ENCODE measurements at places on chromosomes 6 and 20.
A peak's percentile ranks its signal among the peaks of the same experiment; 100 is the strongest.

DNA sequence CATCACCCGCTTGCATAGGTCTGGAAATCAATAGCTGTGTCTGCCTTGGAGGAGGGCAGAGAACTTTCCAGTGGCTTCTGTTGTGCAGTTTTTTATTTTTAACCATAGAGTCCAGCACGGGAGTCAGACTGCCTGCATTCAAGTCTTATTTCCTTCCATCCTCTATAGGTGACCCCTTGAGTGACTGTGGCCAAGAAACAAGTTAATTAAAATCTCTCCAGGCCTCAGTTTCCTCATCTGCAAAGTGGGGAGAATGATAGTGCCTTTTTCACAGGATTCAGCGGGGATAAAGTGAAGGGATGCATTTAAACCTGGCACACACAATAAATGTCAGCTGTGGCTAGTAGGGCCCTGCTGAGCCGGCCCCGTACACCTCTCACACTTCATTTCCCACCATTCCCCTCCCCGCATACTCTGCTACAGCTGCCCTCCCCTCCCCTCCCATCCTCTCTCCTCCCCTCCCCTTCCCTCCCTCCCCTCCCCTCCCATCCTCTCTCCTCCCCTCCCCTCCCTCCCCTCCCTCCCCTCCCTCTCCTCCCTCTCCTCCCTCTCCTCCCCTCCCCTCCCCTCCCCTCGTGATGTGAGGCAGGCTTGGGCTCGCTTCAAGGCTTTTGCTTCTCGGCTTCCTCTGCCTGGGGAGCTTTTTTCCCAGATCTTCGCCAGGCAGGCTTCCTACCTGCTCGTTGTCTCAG is 150.5 kb downstream of the TFAP2C start:
- DNase-seq: no peak

DNA sequence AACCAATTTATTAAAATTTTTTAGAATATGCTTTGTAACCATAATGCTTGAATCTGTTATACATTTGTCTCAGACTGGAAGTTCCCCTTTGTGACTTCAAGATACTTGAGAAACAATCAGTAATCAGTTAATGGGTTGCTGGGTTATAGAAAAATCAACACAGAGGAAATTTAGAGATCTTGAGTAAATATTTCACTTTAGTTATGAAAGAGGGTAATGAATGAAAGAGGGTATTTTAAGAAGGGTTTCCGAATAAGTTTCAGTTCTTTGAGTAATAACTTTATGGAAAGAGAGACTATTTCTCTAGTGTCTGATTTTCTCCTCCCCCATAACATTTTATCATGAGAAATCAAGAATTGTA is 21.4 kb downstream of the ZFAND3 start:
- DNase-seq: no peak

DNA sequence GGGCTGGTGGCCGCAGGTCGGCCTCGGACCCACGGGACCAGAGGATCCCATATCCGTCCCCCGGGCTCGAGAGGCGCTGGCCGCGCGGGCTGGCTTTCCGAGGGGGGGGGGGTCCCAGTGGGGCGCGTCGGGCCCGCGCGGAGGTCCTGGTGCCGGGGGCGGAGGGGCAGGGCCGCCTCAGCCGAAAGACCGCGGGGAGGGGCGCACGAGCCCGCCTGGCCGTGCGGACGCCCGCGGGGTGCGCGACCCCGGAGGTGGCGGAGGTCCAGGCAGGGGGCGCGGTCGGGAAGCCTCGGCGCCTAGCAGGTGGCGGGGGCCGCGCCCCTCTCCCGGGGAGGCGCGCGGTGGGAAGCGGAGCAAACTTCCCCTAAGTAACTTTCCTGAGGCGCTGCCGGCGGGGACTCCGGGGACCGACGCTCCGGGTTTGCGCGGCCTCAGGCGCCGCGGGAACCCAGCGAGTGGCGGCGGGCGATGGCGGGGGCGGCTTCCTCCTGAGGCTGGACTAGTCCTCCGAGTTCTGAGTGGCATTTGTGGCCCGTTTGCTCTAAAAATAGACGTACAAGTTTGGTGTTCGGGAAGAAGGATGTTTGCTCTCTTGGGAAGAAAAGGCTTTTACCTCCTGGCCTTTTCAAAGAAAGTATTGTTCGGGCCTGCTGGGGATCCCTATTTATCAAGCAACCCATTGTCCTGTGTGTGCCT is 26.5 kb upstream of the BTBD3 start:
- peak; percentile 14 for DNase-seq

DNA sequence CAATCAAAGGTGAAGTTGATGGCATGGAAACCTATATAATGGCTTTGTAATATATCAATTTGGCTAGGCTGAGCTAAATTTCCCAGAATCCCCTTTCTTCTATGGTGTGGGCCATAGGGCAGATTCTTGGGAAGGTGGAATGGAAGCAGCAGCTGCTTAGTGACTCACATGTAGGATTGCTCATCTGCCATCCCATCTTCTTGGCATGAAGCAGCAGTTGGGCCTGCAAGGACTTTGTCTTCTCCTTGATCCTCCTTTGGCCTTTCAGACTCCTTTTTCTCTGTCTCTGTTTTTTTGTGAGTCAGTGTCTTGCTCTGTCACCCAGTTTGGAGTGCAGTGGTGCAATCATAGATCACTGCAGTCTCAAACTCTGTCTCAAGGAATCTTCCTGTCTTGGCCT is 52.6 kb upstream of the CEP162 start:
- no peak for DNase-seq

DNA sequence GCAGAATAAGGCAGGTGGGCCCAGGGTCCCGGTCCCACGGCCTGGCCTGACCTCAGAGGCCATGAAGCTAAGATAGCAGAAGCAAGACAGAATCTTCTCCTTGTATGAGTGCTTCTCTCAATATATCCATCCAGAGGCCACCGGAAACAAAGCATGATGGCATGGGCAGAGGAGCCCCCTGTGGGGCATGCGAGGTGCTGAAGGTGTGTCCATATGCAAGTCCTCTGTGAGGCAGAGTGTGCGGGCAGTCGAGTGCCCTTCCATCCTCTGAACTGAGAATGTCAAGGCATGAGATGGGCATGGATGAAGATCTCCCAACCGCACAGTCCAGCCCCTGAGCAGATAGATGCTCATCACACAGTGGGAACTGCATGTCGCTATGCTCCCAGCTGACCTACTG is 9.8 kb upstream of the GGTLC1 start:
- DNase-seq: no peak

DNA sequence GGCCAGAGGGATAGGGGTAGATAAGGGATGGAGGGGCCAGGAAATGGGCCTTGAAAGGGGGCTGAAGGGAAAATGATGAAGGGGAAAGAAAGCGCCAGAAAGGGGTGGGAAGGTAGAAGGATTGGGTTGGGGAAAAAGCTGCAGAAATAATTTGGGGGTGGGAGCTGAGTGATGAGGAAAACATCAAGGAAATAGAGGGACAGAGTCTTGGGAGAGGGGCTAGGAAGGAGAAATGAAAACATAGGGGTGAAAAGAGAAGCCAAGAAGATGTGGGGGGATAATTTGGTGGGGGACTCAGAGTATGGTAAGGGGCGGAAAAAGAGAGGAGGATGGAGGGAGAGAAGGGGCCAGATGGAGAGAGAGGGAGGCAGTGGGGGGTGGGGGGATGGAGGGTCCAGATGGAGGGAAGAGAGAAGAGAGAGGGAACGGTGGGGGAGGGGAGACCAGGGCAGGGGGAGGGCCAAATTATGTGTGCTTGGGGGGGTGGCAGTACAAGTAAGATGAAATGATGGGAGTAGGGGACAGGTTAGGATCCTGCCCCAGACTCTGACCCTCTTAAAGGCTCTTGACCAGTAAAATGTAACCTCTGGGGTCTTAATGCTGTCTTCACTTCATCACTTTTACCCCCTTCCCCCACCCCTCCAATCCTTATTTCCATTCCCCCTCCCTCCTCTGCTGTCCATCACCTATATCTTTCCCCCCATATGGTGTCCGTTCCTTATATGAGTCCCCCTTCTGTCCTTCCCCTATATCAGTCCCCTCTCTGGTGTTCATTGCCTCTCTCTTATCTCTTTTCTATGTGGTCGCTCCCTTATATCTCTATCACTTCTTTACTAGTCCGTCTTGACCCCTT is 852 bp downstream of the SYNGAP1 start:
- no peak for DNase-seq

GRCh38 chr20:10595985-10596384 is 77.8 kb downstream of the JAG1 start:
- DNase-seq: no peak

GRCh38 chr20:37523911-37524700 is 3.1 kb downstream of the NNAT start:
- DNase-seq: no peak

DNA sequence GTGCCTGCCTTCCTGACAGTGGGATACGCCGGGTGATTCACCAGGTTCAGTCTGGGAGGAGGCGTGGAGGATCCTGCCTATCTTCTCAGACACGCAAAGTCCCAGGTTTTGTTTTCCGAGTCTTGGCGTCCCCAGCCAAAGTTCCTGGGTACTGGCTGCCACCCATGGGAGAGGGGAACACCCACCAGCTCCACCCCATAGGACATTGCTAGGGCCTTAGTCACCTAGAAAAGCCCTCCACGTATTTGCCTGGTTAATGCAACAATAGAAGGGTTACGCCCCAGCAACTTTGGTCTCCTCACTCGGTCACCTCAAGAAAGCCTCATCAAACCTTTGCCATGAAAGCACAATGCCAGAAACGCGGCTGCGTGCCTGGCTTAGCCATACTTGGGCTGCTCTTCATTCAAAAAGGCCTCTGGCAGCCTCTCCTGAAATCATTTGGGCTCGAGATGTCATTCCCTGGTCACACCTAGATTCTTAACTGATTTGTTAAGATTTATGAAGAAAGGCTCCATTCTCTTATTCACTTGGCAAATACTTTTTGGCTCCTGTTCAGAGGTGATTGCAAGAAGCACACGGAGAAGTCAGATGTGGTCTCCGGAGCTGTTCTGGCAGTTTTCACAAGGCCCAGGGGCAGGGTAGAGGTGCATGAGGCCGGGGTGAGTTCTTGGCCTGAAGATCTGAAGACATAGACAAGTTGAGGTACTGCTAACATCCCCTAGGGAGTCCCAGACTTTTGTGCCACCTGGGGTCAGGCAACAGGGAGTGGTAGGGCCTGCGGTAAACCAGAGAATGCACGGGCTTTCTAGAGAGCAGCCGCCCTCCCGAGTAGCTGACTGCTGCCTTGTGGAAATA is 35.5 kb upstream of the ZNF133 start:
- no peak for DNase-seq

- DNase-seq: no peak
Measured at GRCh38 chr20:34268851-34269636, 27.8 kb downstream of the ASIP start.

DNA sequence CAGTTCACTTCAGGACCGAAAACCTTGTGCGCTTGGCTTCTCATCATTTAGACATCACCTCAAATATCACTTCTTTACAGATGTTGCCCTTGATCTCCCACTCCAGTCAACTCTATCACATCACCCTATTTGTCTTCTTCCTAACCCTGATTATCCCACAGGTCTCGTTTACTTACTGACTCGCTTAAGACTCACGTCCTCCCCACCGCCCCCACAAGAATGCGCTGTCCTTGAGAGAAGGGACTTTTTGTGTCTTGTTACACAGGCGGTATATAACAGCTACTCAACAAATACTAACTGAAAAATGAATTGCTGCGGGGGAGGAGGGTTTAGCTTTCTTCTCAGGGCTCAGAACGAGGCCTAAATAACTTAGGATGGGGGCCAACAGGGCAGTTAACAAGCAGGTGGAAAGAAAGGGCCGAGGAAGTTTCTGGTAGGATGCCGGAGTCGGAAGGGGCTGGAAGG is 527 bp downstream of the TOMM34 start:
- peak; percentile 37 for DNase-seq

GRCh38 chr6:127205036-127205435 is 61.6 kb upstream of the RNF146 start:
- no peak for DNase-seq

- no peak for DNase-seq
Measured at GRCh38 chr20:35648836-35649235, 15.9 kb downstream of the CPNE1 start.

- no peak for DNase-seq
Measured at GRCh38 chr20:11103866-11104265, 430.1 kb upstream of the JAG1 start.

- DNase-seq: no peak
Measured at GRCh38 chr6:105210932-105211531, 31.2 kb upstream of the POPDC3 start.

DNA sequence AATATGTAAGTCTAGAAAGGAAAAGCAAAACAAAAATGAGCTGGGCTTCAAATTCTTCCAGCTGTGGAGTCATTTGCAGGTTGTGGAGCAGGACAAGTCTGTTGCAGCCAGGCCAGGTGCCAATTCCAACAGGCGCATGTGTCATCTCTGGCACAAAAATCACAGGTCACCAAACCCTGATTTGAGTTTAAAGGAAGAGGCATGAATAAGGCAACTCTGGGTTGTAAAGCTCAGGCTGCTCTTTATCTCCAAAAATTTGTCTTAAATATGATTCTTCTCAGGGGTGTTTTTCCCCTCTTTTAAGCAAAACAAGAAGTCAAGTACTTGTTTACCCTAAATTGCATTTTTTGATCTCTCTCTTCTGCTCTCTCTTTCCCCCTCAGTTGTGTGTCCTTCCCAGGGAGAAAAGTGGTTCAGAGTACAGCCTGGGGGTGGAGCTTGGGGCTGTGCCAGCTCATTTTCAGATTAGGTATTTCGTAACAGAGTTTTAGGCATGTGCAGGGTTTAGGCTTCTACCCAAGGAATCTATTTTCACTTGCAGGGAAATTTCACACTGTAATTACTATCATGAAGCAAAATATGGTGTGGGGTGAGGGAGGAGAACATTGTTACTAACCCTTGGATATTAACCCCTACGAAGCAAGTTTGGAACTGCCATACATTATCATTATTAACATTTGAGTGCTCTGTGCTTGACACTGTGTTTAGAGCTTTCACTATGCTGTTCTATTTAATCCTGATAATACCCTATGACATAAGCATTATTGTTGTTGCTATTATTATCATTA is 8.3 kb upstream of the NCOA3 start:
- peak; percentile 50 for DNase-seq

GRCh38 chr20:49187330-49187850 is 744 bp downstream of the STAU1 start:
- DNase-seq: peak; percentile 13

- DNase-seq: no peak
Measured at GRCh38 chr6:112234601-112235000, 19.8 kb downstream of the LAMA4 start.

DNA sequence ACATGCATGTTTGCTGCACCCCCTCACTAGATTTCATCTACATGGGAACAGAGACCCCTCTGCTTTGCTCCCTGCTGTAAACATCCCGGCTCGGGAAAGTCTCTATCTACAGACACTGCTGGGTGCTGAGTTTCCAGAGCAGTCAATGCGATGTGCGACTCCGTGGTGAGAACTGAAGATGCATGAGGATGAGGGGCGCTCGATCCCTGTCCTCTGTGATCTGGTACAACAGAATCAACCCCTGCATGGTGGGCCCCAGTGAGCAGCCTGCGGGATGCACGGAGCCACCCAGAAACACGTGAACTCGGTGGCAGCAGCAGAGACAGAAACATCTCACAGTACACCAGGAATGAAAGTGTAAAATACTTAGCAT is 83.1 kb downstream of the THBS2 start:
- DNase-seq: no peak

DNA sequence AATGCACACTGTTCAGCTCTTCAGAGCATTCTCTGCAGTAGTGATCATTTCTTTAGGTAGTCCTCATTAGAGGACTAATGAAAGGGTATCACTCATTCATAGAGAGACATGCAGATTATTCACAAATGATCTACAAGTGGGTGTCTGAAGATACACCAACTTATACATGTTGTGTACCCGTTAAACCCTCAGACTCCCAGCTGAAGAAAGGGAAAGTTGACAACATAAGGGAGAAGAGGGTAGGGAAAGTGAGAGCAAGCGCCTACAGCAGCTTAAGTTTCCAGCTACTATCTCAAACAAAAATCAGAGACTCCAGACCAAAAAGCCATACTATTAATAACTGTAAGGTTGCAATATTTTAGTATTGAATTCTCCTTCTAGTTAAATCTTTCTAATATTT is 37.1 kb downstream of the FAXC start:
- no peak for DNase-seq
